ENCODE measurements at places on chromosomes 5 and 9.
A peak's percentile ranks its signal among the peaks of the same experiment; 100 is the strongest.

DNA sequence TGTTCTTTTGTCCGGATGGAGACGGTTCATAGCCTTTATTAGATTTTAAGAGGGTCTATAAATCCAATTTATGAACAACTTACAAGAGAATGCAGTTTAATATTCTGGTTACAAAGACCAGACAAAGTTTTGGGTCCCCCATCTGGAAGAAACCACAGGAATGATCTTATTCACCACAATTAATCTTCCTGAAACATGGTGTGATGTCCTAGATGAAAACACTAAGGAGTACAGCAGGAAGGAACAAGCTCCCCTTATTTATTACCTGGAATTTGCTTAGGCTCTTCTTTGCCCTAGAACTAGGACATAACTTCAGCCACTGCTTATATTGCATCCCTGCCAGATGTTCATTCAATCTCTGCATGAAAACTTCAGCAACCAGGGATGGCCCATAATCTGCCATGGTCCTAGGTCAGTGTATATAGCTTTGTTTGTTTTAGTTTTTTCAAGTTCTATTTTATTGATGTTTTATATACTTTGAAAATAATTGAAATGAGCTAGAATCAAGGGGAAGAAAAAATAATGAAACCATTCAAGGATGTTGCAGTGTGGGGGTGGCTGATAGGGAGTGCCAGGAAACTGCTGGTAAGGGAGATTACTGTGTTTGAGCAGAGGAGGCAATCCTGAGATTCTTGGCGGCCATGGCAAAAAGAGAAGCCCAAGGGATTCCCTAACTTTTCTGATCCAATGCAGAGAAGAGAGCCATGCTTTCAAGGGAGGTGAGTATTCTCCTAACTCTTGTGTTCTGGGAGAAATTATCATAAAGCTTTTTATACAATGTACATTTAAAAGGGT is 16.8 kb downstream of the TXNDC8 start:
- no peak for DNase-seq

- DNase-seq: no peak
Observed at GRCh38 chr5:179124853-179125788, 64.9 kb downstream of the ZNF354C start.

DNA sequence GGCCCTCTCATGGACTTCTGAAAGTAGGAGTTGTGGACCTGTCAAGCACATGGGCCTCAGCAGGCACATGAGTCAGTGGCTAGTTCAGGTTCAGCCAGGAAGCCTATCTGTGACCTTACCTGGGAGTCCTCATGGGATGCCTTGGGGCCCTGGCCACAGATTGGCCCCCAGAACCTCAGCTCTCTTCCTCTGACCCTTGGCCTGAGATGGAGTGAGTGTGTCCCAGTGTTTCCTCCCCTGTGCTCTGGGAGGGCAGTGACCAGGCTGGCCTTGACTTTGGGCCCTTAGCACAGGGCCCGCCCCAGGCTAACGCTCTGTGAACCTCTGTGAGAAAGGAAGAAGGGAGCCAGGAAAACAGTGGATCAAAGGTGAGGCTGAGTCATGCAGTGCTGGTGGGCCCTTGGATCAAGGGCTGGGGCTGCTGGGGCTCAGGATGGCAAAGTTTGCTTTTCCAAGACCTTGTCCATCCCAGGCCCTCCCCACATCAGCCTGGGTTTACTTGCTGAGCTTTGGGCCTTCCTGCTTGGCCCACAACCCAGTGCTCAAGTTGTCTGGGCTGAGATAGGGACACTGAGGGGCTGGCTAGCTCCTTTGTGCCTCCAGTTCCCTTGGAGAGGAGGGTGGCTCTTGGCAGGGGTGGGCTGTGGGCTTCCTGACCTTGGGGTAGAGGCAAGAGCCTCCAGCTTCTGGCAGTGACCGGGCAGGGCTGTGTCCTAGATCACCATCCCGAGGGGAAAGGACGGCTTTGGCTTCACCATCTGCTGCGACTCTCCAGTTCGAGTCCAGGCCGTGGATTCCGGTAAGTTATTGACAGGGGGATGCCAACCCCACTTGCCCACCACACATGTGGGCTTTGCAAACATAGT is 41.4 kb downstream of the RGS3 start:
- DNase-seq: no peak

GRCh38 chr5:147939431-147940114 is 33.2 kb upstream of the C5orf46 start:
- DNase-seq: no peak

DNA sequence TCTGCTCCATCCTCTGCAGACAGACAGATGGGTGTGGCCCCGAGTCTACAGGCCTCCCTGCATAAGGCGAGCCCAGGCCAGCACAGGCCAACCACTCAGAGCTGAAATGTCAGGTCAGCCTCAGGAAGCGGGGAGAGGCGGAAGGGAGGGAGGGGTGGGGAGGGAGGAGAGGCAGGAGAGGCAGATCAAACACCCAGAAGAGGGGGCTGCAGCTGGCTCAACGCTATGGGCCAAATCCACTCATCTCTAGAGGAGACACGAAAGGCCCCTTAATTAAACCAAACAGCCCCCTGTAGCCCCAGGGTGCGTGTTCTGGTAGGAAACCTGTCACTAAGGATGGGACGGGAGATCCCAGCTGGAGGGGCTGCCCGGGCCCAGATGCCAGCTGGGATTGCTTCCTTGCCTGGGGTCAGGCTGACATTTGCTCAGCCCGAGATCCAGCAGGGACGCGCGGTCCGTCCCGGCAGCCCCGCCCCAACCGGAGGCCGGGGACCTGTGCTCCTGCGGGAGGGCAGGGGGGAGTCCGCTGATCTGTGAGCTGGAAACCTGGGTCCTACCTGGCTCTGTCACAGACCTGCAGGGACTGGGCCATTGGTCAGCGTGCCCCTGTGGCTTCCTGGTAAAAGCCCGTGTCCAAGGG is 97.2 kb upstream of the SARDH start:
- peak; percentile 26 for DNase-seq

GRCh38 chr5:133870661-133871060 is 97.8 kb downstream of the C5orf15 start:
- no peak for DNase-seq

- no peak for DNase-seq
Observed at GRCh38 chr9:82539146-82539545, 523.8 kb downstream of the RASEF start.

GRCh38 chr9:35029852-35030251 is 40.3 kb downstream of the DNAJB5 start:
- DNase-seq: no peak

DNA sequence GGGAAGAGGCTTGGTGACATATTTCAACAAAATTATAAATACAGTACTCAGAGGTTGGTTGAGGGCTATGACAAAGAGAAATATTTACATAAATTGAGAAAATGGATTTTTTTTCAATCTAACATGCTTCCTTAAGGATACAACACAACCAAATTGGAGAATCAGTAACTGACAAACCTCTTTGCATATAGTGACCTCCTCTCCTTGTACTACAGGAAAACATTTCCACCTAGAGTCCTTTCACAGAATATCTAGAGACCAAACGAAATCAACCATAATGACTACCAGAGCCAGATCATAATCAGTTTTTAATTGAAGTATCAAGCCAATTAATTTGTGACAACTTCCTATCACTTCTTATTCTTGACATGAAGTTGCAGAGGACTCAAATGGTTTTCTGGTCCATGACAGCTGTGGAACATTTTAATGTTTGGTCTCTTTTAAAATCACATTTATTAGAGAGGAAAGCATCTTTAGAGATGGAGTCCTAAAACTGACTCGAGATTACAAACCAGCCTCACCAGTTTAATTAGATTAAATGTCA is 1636.5 kb upstream of the C9orf72 start:
- no peak for DNase-seq

DNA sequence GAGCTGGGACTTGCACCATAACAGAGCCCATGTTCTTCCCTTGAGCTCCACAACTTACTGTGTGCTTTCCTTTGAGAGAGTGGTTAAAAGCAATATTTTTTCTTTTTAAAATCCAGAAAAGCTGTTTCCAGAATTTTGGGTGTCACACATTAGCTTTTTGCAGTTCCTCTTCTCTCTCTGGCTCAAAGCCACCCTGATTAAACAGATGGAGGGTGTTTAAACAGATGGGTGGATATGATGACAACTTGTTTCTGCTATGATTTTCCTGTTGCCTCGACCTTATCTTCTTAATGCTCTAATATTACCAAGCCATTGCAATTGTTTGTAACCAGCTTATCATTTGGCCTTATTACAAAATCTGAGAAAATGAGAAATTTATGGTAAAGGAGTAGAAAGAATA is 22.9 kb upstream of the CFAP95 start:
- peak; percentile 6 for DNase-seq

- DNase-seq: no peak
Observed at GRCh38 chr5:76930083-76930482, 22.8 kb upstream of the CRHBP start.

GRCh38 chr5:33408816-33409215 is 31.9 kb upstream of the TARS1 start:
- DNase-seq: no peak

DNA sequence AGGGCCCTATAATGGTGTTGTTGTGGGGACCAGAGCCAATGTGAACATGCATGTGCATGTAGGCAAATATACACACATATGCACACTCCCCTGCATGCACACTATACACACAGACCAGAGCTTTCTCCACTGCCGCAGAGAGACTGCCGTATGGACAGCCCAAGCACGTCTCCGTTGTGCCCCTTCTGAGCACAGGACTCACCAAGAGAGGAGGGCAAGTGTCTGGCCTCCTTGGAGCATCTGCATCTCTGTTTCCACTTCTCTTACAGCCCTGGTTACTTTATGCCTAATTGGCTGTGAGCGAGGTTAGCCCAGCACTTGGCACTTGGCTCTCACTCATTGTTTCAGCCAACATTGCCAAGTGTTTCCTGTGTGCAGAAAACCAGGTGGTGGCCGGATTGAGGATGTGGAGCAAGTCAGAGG is 30.4 kb downstream of the CSF2 start:
- DNase-seq: no peak

- DNase-seq: no peak
Observed at GRCh38 chr9:96490534-96491078, 40.6 kb downstream of the HABP4 start.

GRCh38 chr5:33679791-33680190 is 212.0 kb downstream of the ADAMTS12 start:
- DNase-seq: no peak

DNA sequence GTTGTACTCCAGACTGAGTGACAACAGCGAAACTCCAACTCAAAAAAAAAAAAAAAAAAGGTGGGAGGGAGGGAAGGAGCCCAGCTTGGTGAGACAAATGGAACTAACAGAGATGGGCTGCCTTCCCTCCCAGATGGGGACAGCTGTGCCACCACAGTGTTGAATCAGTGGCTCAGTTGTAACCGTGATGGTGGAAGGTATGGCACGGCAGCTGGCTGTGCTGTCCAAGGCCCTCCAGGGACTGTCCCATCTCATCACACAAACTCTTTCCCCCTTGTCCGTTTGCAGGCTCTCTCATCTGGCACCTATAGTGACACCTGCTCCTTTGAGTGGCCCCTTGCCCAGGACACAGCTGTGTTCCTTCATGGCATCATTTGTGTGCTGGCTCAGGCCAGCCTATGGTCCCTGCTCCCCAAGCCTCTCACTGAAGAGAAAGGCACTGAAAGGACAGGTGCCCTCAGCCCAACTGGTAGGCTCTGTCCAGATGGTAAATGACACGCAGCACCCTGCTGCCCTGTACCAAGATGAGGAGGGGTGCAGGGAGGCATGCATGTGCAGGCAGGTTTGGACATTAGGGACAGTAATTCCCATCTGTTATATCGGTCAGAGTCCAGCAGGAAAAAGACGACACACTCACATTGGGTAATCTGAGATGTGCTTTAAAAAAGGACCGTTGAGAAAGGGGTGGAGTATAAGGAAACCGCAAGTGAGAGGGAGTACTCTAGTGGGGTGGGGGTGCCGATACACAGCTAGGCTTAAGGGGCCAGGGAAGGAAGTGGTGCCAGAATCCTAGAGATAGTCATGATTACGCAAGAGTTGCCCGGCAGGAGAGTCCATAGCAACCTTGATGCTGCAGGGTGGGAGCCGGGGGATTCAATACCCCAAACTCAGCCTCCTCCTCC is 4.3 kb downstream of the SMIM33 start:
- DNase-seq: no peak

- no peak for DNase-seq
Observed at GRCh38 chr5:178385496-178385890, 152.9 kb upstream of the PHYKPL start.

DNA sequence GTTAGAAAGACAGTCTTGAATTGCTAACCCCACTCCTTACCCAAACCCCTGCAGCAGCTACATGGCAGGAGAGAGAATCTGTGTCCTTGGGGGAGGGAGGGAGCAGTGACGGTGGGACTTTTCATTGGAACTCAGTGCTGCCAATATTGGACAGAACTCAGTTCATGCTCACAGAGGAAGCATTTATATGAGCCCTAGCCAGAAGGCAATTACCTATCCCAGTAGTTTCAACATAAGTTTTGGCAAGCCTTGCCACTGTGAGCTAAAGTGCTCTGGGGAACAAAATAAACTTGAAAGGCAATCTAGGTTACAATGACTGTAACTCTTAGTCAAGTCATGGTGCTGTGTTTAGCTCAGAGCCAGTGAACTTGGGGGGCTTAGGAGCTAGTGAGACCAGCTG is 1013.4 kb upstream of the COX7C start:
- DNase-seq: no peak

DNA sequence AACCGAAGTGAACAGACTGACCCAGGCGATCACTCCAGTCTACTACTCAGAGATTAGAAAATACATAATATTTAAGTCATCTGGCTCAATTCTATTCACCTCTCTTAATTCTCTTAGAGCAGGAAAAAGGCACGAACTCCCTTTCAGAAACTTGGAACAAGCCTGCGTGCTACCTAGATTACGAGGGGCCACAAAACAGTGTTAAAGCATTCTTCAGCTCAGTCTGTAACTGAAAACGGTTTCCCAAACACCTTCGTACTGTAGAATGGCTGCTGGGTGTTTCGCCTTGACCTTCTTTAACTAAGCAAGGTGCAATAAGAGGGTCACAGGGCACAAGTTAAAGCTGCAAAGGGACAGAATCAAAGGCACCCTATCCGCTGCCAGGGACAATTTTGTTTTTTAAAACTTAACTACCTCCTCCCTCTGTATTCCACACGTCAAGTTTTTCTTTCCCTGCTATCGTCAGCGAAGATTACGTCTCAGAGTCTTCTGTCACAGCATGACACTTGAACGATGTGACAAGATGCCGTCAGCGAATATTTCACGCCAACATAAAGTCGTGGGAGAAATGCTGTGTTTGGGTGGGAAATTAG is 687 bp downstream of the LYSMD3 start:
- no peak for DNase-seq

DNA sequence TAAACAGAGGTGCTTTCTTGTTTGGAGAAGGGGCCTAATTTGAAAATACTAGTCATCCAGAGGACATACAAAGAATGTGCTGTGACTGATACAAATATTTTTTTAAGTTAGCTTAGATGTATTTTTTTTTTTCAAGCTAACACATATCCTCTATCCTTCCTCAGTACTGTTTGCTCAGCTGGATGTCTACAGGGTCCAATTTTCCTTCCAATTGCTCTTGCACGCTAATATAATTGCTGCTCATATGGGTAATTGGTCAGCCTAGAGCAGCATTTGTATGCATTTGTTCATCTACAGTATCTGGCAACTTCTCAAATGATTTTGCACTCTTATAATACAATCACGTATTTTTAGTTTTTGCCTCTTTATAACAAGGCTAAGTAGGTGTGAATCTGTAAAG is 84.7 kb downstream of the ZDHHC21 start:
- peak; percentile 97 for DNase-seq

- DNase-seq: no peak
Observed at GRCh38 chr9:69502671-69503301, 169.4 kb downstream of the APBA1 start.

Measured in NCI-H1092 (cell line).